ENCODE measurements at places on chromosomes 11 and 22. TPM values are rescaled to one million over a fixed set of nuclear protein-coding genes. Genes with fewer than 3 reads are reported as not detected.

SULT4A1 gene
- total RNA-seq, result not detected

TRIM29 gene
- total RNA-seq, result not detected

DEFB131B gene
- not detected for total RNA-seq

SGSM1 gene
- total RNA-seq, result 0.07 TPM

PLA2G3 gene
- total RNA-seq, result not detected

HEPHL1 gene
- not detected for total RNA-seq

SYCE3 gene
- 1.7 TPM for total RNA-seq

SYT8 gene
- total RNA-seq, result not detected

PAX6 gene
- total RNA-seq, result 0.76 TPM

CELSR1 gene
- 0.83 TPM for total RNA-seq

LDHAL6A gene
- not detected for total RNA-seq

PNPLA2 gene
- total RNA-seq, result 64.5 TPM

ME3 gene
- total RNA-seq, result 2.1 TPM

SMC1B gene
- total RNA-seq, result 2.7 TPM

GRIA4 gene
- not detected for total RNA-seq

APOA4 gene
- total RNA-seq, result not detected

SYTL2 gene
- total RNA-seq, result 40.1 TPM

SLC25A17 gene
- total RNA-seq, result 20.0 TPM

CRYBB3 gene
- total RNA-seq, result 0.30 TPM

PUS3 gene
- total RNA-seq, result 14.0 TPM

CCDC89 gene
- total RNA-seq, result 0.90 TPM

OOSP2 gene
- not detected for total RNA-seq

UBASH3B gene
- total RNA-seq, result 6.9 TPM

SPON1 gene
- total RNA-seq, result 0.12 TPM

POLD3 gene
- 63.9 TPM for total RNA-seq

ATG2A gene
- 20.9 TPM for total RNA-seq

EXPH5 gene
- total RNA-seq, result 4.3 TPM

CCDC188 gene
- total RNA-seq, result not detected

LRRC56 gene
- total RNA-seq, result 1.2 TPM

CDC42EP2 gene
- 2.3 TPM for total RNA-seq

TSGA10IP gene
- not detected for total RNA-seq

DEFB108B gene
- total RNA-seq, result not detected

C11orf87 gene
- not detected for total RNA-seq

GDPD4 gene
- not detected for total RNA-seq

SMARCB1 gene
- total RNA-seq, result 83.0 TPM

ASCC2 gene
- total RNA-seq, result 81.7 TPM

FIBIN gene
- total RNA-seq, result not detected

MRGPRX3 gene
- not detected for total RNA-seq

EMID1 gene
- not detected for total RNA-seq

POU2AF2 gene
- total RNA-seq, result not detected

PHLDB1 gene
- total RNA-seq, result 3.8 TPM

OR5AP2 gene
- not detected for total RNA-seq

NEFH gene
- 1.6 TPM for total RNA-seq

CHADL gene
- 0.55 TPM for total RNA-seq

TECTA gene
- 0.34 TPM for total RNA-seq

UBQLNL gene
- not detected for total RNA-seq

C11orf97 gene
- not detected for total RNA-seq

SLC17A6 gene
- not detected for total RNA-seq

KCNJ11 gene
- 0.29 TPM for total RNA-seq

OR4B1 gene
- total RNA-seq, result not detected

AP2A2 gene
- total RNA-seq, result 49.5 TPM

MYO18B gene
- 2.8 TPM for total RNA-seq

ACRV1 gene
- total RNA-seq, result 0.23 TPM

RNF214 gene
- total RNA-seq, result 33.5 TPM

SYT7 gene
- total RNA-seq, result not detected

PNPLA5 gene
- not detected for total RNA-seq

LMO1 gene
- total RNA-seq, result not detected

OR4X1 gene
- total RNA-seq, result not detected

OR6A2 gene
- total RNA-seq, result not detected
